Spinal cord (tissue), 10 donors: ENCODE measurements at places on chromosomes 16 and 17. TPM values are rescaled to one million over a fixed set of nuclear protein-coding genes. Genes with fewer than 3 reads are reported as not detected.
A peak's percentile ranks its signal among the peaks of the same experiment; 100 is the strongest.

- H3K27ac ChIP-seq, result no peak overlapping the region
- H3K36me3 ChIP-seq, result peaks cover 82% of the 10 kb centered on the region
- no peaks in the 10 kb centered on the region for H3K27me3 ChIP-seq
Observed at GRCh38 chr16:1439058-1439698, 5.2 kb downstream of the CCDC154 start.

The NPIPA5 gene
- total RNA-seq, result 21.6 TPM

- H3K36me3 ChIP-seq, result no peaks in the 10 kb centered on the region
- H3K4me3 ChIP-seq, result peak overlapping the region; percentile 32
- H3K27ac ChIP-seq, result peak overlapping the region; percentile 61
- DNase-seq, result no peak
- no peaks in the 10 kb centered on the region for H3K27me3 ChIP-seq
- H3K4me1 ChIP-seq, result peaks cover 4% of the 10 kb centered on the region
Observed at GRCh38 chr17:70104791-70105523, 29.9 kb downstream of the KCNJ16 start.

GRCh38 chr16:50678531-50678930 lies 2.6 kb downstream of the SNX20 start:
- H3K27me3 ChIP-seq, result no peaks in the 10 kb centered on the region
- no peak overlapping the region for H3K4me3 ChIP-seq
- no peak overlapping the region for H3K27ac ChIP-seq
- DNase-seq, result no peak
- no peaks in the 10 kb centered on the region for H3K4me1 ChIP-seq

DNA sequence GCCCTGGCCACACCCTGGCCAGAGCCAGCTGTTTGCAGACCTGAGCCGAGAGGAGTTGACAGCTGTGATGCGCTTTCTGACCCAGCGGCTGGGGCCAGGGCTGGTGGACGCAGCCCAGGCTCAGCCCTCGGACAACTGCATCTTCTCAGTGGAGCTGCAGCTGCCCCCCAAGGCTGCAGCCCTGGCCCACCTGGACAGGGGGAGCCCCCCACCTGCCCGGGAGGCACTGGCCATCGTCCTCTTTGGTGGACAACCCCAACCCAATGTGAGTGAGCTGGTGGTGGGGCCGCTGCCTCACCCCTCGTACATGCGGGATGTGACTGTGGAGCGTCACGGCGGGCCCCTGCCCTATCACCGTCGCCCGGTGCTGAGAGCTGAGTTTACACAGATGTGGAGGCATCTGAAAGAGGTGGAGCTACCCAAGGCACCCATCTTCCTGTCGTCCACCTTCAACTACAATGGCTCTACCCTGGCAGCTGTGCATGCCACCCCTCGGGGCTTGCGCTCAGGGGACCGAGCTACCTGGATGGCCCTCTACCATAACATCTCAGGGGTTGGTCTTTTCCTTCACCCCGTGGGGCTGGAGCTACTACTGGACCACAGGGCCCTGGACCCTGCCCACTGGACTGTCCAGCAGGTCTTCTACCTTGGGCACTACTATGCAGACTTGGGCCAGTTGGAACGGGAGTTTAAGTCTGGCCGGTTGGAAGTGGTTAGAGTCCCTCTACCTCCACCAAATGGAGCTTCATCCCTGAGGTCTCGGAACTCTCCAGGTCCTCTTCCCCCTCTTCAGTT lies 578 bp downstream of the AOC2 start:
- H3K36me3 ChIP-seq, result peaks cover 52% of the 10 kb centered on the region
- no peak overlapping the region for H3K4me3 ChIP-seq
- DNase-seq, result no peak
- no peak overlapping the region for H3K27ac ChIP-seq
- H3K27me3 ChIP-seq, result no peaks in the 10 kb centered on the region

GRCh38 chr17:20158580-20158979 lies 149.4 kb downstream of the SPECC1 start:
- H3K4me3 ChIP-seq, result no peak overlapping the region
- DNase-seq, result no peak

The MMP28 gene
- 12.8 TPM for total RNA-seq

The CNGB1 gene
- total RNA-seq, result 2.1 TPM
